ENCODE measurements at places on chromosomes 7 and 10.

DNA sequence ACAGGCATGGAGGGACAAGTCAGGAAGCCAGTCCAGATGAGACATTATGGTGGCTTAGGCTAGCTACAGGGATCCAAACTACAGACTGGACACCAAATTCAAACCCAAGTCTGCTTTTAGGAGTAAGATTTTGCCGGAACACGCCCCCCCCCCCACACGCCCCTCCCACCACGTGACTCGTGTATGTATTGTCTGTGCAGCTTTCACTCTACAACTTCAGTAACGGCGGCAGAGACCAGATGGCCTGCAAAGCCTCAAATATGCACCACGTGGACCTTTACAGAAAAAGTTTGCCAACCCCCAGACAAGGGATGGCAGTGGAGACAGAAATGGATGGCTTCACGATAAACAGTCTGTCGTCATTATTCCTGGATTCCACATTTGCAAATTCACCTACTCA, 14.5 kb downstream of the HIPK2 start:
- no peak for DNase-seq

DNA sequence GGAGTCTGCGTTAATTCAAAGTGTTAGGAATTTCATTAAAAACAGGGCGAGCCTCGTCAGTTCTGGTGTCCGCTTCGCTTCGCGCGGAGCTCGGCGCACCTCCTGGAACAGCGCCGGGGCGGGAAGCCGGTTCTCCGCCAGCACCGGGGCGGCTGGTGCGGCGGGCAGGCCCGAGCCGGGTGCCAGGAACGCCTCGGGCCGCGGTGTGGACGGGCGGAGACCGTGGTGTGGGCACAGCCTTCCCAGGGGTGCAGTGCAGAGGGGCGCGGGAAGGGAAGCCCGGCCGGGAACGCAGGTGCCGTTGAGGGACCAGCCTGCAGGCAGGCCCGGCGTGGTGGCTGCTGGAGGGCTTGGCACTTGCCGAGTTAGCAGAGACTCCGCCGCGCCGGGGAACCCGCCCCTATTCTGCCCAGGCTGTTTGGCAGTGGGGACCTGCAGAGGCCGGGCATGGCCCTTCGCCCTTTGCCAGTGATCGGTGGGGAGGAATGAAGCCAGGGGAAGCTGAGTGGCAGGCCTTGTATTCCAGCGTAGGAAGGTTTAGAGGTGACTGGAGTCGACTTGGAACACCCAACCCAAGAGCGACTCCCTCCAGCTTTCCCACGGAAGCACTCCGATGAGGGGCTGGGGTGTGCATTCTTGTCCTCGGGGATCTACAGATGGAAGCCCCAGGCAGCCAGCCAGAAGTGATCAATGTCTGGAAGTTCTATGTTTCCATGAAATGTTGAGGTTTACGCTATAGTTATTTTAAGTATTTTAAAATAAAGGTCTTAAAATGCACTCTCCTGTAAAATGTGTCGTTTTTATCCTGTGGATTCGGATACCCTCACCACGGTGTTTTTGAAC, 945 bp upstream of the RHEB start:
- DNase-seq: no peak

DNA sequence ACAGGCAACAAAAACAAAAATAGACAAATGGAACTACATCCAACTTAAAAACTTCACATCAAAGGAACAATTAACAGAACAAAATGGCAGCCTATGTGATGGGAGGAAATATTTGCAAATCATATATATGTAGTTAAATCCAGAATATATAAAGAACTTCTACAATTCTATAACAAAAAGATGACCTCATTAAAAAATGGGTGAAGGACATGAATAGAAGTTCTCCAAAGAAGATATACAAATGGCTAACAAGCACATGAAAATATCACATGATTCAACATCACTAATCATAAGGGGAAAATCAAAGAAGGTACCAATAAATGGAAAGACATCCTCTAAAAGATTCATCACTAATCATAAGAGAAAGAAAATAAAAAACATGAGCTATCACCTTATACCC, 416.1 kb downstream of the LRMDA start:
- no peak for DNase-seq

DNA sequence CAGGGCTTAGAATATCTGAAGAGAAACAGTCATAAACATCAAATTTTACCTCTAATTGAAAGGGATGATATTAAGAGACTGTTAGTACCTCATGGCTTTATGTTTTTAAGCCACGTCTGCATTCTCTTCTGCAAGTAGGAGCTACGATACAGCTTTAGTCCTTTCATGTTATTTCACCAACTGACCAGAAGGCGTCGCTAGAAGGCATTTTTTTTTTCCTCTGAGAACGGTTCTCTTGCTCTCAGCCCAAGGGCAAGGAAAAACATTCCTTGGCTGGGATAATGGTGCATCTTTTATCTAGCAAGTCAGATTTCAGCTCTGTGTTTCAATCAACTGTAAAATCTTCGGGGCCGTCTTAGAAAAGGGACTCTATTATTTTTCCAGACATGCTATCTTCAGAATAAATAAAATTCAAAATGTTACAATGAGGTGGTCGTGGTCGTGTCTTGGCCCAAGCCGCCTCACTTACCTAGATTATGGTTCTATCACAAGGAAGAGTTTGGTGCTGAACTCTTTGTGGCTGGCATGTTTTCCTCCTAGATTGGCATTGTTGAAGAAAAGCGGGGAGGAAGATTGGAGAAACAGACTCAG, 41.6 kb upstream of the LYZL2 start:
- no peak for DNase-seq

DNA sequence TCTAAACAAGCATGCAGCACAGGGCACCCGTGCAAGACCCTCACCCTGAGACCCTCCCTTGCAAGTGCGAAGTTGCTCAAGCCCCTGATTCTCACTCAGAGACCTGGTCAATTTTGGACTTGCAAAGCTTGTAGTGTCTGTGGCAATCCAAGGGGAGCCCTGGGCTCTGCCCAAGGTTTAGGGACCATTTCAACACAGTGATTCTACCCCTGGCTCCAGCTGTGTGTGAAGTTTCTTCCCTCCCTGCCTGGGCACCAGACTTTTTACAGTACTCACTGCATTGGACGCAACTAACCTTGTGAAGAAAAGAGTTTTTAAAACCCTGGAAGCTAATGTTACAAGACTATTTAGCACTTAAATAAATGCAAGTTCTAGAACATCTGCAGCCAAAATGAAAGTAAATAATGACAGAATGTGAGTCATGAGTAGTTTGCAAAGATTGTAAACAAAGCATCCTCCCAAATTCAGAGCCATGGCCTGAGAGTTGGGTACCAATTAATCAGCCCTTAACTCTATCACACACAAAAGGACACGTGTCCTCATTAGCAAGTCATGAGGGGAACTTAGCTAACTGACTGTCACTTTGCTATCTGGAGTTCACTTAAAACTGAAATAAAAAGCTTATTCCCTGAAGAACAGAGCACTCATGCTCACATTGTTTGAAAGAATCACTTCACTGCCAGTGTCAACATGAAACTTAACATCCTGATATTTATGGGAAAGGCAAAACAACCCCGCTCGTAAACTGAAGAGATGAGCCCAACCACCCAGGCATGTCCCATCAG, 48.1 kb downstream of the RGS10 start:
- no peak for DNase-seq

DNA sequence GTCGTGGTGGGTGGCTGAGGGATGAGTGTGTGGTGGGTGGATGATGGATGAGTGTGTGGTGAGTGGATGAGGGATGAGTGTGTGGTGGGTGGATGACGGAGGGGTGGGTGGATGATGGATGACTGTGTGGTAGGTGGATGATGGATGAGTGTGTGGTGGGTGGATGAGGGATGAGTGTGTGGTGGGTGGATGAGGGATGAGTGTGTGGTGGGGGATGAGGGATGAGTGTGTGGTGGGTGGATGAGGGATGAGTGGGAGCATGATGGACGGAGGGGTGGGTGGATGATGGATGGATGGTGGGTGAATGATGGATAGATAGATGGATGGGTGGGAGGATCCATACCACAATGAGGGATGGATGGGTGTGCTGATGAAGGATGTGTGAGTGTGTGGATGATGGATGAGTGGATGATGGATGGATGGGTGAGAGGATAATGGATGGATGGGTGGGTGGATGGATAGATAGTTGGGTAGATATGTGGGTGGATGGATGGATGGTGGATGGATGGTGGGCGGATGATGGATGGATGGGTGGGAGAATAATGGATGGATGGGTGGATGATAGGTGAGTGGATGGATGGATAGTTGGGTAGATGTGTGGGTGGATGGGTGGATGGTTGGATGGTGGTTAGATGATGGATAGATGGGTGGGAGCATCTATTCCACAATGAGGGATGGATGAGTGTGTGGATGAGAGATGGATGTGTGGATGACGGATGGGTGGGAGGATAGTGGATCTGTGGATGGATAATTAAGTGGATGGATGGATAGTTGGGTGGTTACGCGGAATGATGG, 266.8 kb downstream of the CELF2 start:
- DNase-seq: no peak

- no peak for DNase-seq
Observed at GRCh38 chr7:104552102-104552501, 223.7 kb downstream of the LHFPL3 start.

- DNase-seq: no peak
Observed at GRCh38 chr10:103053659-103054581, 135.8 kb downstream of the CNNM2 start.

DNA sequence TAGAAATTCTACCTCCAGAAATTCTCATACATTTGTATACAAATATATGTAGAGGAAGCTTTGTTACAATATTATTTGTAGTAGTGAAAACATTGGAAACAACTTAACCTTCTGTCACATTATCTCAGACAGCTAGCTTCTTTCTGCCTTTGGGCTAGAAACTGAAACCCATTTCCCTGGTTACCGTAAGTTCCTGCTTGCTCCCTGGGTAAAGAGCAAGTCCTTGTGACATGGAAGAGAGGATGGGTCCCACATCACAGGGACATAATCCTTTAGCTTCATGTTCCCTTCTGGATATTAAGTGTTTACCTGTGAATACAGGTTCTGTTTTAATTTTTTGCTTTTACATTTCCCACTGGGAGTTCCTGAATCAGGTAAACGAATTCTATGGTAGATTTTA, 41.8 kb downstream of the KLHDC10 start:
- DNase-seq: no peak

- no peak for DNase-seq
Observed at GRCh38 chr7:68684246-68684839, 913.9 kb upstream of the AUTS2 start.

DNA sequence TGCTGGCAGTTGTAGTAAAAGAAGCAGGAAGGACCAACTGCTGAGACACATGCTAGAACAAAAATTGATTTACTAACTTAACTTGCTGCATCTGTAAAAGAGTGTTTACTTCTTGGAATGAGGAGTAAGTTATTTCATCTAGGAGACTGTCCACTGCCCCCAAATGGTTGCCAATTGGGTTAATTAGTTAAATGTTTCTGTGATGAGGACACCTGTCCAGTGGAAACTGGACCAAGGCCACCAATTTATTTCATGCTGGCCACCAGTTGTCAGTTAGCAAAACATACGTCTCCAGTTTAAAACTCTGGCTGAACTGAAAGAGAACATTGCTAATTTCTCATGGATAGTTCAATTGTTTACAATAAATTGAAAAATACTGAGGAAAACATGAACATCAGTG, 191.7 kb downstream of the PPP1R9A start:
- DNase-seq: no peak

GRCh38 chr7:1460821-1461645, 1.8 kb upstream of the MICALL2 start:
- DNase-seq: no peak

DNA sequence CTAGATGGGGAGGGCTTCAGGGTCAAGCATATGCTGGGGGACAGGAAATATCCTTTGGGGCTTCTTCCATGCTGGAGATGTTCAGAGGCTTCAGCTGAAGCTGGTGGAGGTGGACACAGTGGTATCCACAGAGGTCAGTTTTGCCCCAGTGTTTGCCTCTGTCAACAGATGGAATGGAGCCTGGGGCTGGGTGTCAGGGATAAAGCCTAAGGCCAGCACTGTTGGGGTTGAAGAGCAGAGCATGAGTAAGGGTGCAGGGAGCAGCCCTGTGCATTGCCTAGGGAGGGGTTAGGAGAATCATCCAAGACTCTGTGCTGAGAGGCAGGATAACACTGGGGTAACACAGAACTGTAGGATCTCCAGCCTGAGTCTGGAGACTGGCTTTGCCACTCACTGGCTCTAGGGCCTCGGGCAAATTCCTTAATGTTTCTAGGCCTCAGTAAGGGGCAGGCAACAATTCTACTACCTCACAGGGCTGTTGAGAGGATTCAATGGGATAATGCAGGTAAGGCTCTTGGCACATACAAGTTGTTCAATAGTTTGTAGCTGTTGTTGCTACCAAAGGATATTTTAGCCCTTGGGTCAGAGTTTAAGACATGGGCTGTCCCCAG, 21.8 kb upstream of the MYL7 start:
- no peak for DNase-seq

DNA sequence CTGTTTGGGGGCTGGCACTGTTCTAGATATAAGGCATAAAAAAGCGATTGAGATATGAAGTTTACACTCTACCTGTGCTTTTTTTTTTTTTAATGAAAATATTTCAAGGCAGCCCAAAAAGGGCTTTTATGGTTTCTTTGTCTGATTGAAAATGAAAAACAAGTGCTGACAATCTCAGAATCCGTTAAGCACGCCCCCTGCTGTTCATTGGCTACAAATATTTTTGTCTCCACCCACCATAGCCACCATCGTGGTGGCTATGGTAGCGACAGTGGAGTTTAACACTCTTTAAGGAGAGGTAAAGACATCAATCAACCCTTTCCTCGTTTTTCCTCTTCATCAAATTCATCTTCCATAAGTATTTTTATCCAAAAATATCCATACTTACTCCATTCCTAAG, 94.2 kb downstream of the CD36 start:
- no peak for DNase-seq

DNA sequence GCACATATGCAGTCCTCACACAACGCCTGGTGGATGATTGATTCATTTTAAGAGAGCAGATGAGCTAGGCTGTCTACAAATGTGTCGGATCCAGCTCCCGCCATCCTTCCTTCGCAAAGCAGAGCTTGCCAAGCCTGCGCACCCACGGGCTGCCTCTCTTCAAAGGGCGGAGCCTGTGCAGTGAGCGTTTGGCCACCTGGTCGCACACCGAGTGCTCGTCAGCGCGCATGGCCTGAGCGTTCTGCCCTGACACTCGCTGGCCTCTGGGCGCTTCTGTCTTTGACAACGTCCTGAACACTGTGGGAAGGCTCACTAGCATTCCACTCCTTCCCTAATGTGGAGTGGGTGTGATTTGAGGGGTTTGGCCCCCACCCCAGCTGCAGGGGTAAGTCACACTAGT, 47.1 kb upstream of the TMEM72 start:
- DNase-seq: no peak

GRCh38 chr7:33091641-33092191, 17.5 kb downstream of the RP9 start:
- no peak for DNase-seq

GRCh38 chr10:128277267-128277840, 151.1 kb upstream of the MKI67 start:
- no peak for DNase-seq

GRCh38 chr10:4683137-4683536, 142.9 kb upstream of the AKR1E2 start:
- no peak for DNase-seq

- DNase-seq: no peak
Observed at GRCh38 chr7:71735961-71736556, 604.1 kb downstream of the GALNT17 start.

Measured in stimulated activated CD4-positive, alpha-beta T cell treated with anti-CD3 and anti-CD28 coated beads, TNF-alpha, amount 100 ng/mL, for 1 hour (primary cell).